ENCODE measurements at places on chromosomes 2 and 18. TPM values are rescaled to one million over a fixed set of nuclear protein-coding genes. Genes with fewer than 3 reads are reported as not detected.

DNA sequence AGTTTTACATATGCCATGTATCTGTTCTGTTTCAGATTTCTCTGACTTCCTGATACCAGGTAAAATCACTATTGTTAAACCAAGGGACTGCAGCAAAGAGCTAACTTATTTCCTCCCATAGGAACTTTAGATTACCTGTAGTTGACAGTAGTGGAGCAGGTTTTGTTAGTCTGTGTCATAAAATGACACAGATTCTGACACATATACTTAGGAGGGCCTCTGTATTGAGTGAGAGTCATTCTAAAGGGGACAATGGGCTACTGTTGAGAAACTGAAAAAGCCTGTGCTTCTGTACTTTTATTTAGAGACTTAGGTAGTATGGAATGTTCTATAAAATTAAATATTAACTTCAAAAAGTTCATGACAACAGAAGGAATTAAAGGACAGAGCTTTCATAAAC lies 48.2 kb downstream of the KCMF1 start:
- peaks cover 30% of the 10 kb centered on the region for H3K4me1 ChIP-seq
- no peak overlapping the region for H3K4me3 ChIP-seq
- DNase-seq, result no peak
- peaks cover 17% of the 10 kb centered on the region for H3K36me3 ChIP-seq
- H3K27ac ChIP-seq, result no peak overlapping the region

DNA sequence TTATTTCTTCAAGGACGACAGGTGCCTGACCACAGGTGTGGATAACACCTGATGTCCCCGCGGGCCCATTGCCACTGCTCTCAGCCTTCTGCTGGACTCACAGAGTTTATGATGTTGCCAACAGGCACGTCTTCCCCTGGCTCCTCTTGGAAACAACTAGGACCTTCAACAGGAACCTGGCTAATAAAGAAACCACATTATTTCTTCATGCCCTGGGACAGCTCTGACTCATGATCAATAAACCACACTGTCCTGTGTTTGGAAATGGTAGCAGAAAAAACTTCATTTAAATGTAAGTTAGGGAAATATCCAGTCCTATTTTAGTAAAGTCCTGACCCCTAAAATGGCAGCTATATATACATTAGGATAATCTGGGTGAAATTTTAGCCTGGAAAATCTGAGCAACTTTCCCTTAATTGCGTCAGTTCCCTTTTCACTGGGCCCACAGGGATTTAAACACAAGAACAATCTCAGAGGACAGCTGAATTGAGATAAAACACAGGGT lies 158.9 kb downstream of the VAPA start:
- no peak overlapping the region for H3K27ac ChIP-seq
- H3K27me3 ChIP-seq, result peaks cover 7% of the 10 kb centered on the region
- no peaks in the 10 kb centered on the region for H3K36me3 ChIP-seq
- DNase-seq, result no peak

REEP1 gene
- 0.11 TPM for total RNA-seq

- H3K36me3 ChIP-seq, result no peaks in the 10 kb centered on the region
- H3K27me3 ChIP-seq, result no peaks in the 10 kb centered on the region
- no peak overlapping the region for H3K4me3 ChIP-seq
- H3K27ac ChIP-seq, result no peak overlapping the region
Measured at GRCh38 chr2:239587311-239587731, 186.5 kb upstream of the HDAC4 start.

- H3K4me1 ChIP-seq, result peaks cover 13% of the 10 kb centered on the region
- no peak for DNase-seq
- no peak overlapping the region for H3K27ac ChIP-seq
- H3K36me3 ChIP-seq, result no peaks in the 10 kb centered on the region
- H3K27me3 ChIP-seq, result no peaks in the 10 kb centered on the region
Measured at GRCh38 chr2:225462945-225463344, 63.4 kb downstream of the NYAP2 start.

- peaks cover 13% of the 10 kb centered on the region for H3K36me3 ChIP-seq
- H3K27me3 ChIP-seq, result peaks cover 3% of the 10 kb centered on the region
- H3K4me3 ChIP-seq, result no peak overlapping the region
- H3K27ac ChIP-seq, result no peak overlapping the region
- no peak for DNase-seq
Measured at GRCh38 chr18:23986600-23987359, 27.8 kb upstream of the TTC39C start.

DNA sequence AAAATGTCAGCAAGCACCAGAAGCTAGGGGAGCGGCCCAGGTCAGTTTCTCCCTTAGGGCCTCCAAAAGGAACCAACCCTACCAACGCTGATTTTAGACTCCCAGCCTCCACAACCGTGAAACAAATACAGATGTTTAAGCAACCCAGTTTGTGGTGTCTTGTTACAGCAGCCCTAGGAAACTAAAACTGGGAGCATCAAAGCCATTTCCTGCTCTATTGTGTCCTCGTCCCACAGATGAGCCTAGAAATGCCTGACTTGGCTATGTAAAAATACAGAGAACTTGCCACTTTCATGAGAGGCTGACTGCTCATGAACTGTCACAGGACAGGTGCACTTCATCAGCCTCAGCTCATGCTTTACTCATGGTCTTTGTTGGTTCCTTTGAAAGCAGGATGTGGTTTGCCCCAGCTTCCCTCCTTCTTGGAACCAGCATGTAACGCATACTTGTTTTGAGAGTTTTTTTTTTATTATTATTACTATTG lies 97.6 kb upstream of the SLC39A10 start:
- peak overlapping the region; percentile 60 for H3K4me3 ChIP-seq
- DNase-seq, result peak; percentile 55
- peak overlapping the region; percentile 85 for H3K27ac ChIP-seq

COL4A3 gene
- not detected for total RNA-seq

GRCh38 chr2:205193836-205194228 lies 488.5 kb upstream of the NRP2 start:
- peaks cover 3% of the 10 kb centered on the region for H3K4me1 ChIP-seq
- H3K4me3 ChIP-seq, result no peak overlapping the region
- H3K27ac ChIP-seq, result no peak overlapping the region
- DNase-seq, result no peak

PIEZO2 gene
- total RNA-seq, result not detected

DNA sequence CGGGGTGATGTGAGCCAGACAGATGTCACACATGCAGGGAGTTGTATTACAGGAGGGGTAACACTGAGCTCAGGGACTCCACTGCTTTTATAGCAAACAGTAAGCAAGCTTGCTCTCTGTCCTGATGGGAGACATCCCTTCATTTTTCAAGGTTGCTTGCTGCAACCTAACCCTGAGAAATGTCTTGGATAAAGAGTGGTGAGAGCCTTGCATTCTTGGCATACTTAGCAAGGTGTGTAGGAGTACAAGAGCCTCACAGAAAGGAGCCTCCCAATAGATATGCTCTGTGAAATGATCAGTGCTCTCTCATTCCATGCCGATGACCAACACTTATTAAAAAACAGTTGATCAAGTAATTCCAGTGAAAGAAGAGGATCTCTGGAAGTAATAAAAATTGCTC lies 8.1 kb downstream of the PFN4 start:
- no peaks in the 10 kb centered on the region for H3K27me3 ChIP-seq
- no peak for DNase-seq
- H3K36me3 ChIP-seq, result no peaks in the 10 kb centered on the region

DNA sequence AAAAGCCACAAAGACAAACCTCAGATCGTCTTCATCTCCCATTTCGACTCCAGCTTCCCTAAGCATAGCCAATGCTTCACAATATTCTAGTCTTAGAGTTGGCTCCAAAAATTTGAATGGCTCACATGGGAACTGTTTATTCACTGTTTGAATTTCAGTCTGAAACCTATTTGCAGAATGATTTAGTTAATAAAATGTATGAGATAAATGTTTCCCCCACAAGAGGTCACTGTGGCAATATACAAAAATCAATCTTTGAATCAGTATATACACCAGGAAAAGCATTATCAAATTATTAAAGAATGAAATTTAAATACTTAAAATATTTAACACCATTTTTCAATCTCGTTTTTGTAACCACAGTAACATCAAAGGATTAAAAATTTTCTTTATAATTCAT lies 40.0 kb upstream of the MCM6 start:
- no peak overlapping the region for H3K27ac ChIP-seq
- H3K4me3 ChIP-seq, result no peak overlapping the region
- H3K36me3 ChIP-seq, result peaks cover 11% of the 10 kb centered on the region
- peaks cover 14% of the 10 kb centered on the region for H3K4me1 ChIP-seq

GAL3ST2 gene
- total RNA-seq, result 0.43 TPM

FZD7 gene
- 0.82 TPM for total RNA-seq

- no peak for DNase-seq
- H3K4me1 ChIP-seq, result peaks cover 15% of the 10 kb centered on the region
- peaks cover 4% of the 10 kb centered on the region for H3K36me3 ChIP-seq
- peaks cover 5% of the 10 kb centered on the region for H3K27me3 ChIP-seq
- no peak overlapping the region for H3K4me3 ChIP-seq
- H3K27ac ChIP-seq, result no peak overlapping the region
Measured at GRCh38 chr2:227320305-227321094, 4.6 kb upstream of the MFF start.

DNA sequence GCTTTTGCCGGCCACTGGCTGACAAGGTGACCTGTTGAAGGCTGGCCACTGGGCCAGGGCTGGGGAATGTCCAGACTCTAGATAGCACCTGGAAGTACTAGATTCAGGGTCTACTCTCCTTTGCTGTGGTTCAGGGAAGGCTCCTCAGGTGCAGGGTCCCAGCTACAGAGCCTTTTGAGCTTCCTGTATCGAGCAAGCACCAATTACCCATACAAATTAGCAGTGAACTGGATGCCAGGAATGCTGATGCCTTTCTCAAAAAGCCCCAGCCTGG lies 213.4 kb downstream of the CYP26B1 start:
- no peak overlapping the region for H3K27ac ChIP-seq
- no peaks in the 10 kb centered on the region for H3K36me3 ChIP-seq
- H3K27me3 ChIP-seq, result no peaks in the 10 kb centered on the region
- DNase-seq, result no peak
- H3K4me3 ChIP-seq, result no peak overlapping the region

GRCh38 chr2:134491771-134492441 lies 226.9 kb downstream of the TMEM163 start:
- H3K27me3 ChIP-seq, result peaks cover 27% of the 10 kb centered on the region
- no peaks in the 10 kb centered on the region for H3K36me3 ChIP-seq
- DNase-seq, result no peak
- no peak overlapping the region for H3K4me3 ChIP-seq
- H3K4me1 ChIP-seq, result no peaks in the 10 kb centered on the region

DNA sequence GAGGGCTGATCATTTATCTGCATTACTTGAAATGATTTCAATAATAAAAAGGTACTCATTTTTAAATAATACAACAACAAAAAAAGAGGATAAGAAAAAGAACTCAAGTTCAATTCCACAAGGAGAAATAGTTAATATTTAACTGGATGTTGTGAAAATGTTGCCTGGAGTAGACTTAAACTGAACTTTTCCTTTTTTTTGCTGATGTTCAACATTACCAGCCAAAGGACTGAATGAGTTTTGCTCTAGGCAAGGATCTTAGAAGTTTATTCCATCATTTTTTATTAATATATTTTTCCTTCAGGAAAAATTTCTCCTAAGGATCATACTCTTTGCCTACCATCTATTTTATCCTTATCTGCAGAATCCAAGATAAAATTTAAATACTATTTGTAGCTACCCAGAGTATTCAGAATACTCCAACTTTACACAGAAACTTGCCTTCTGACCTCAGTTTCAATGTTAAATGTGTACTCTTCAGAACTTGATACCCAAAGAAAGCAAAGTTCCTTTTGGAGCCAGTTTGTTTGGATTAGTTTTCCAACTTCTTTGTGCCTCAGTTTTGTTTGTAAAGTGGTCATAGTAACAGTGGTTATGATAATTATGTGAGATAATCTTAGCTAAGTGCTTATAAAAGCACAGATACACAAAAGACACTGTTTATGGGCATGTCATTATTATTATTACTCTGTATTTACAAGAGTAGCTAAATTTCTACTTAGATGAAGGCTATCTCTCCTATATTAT lies 12.8 kb downstream of the CKAP2L start:
- H3K4me3 ChIP-seq, result no peak overlapping the region
- peak overlapping the region; percentile 19 for H3K27ac ChIP-seq
- no peaks in the 10 kb centered on the region for H3K27me3 ChIP-seq

DNA sequence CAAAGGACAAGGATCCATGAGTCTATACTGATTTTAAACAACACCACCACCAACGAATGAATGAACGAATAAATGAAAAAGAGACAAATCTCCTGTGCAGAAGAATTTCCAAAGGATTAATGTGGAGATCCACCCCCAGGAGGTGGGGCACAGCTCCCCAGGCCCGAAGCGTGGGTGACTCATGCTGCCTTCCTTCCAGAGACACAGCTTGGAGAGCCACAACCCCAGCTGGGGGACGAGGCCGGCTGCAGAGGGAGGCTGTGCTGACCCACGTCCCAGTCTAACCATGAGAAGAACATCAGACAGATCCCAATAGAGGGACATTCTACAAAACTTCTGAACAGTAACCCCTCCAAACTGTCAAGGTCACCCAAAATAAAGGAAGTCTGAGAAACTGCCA lies 557.3 kb upstream of the SALL3 start:
- H3K4me3 ChIP-seq, result no peak overlapping the region
- H3K27ac ChIP-seq, result no peak overlapping the region
- no peaks in the 10 kb centered on the region for H3K36me3 ChIP-seq
- no peaks in the 10 kb centered on the region for H3K27me3 ChIP-seq

- no peak for DNase-seq
- no peaks in the 10 kb centered on the region for H3K36me3 ChIP-seq
- H3K27ac ChIP-seq, result no peak overlapping the region
- peaks cover 3% of the 10 kb centered on the region for H3K27me3 ChIP-seq
- H3K4me3 ChIP-seq, result no peak overlapping the region
Measured at GRCh38 chr2:152520759-152521158, 185.8 kb downstream of the FMNL2 start.

GRCh38 chr2:144480285-144480684 lies 39.6 kb downstream of the ZEB2 start:
- H3K27ac ChIP-seq, result no peak overlapping the region
- no peaks in the 10 kb centered on the region for H3K4me1 ChIP-seq
- no peak overlapping the region for H3K4me3 ChIP-seq
- H3K27me3 ChIP-seq, result peaks cover 2% of the 10 kb centered on the region
- H3K36me3 ChIP-seq, result peaks cover 2% of the 10 kb centered on the region

ATP6V1C2 gene
- total RNA-seq, result not detected

DNA sequence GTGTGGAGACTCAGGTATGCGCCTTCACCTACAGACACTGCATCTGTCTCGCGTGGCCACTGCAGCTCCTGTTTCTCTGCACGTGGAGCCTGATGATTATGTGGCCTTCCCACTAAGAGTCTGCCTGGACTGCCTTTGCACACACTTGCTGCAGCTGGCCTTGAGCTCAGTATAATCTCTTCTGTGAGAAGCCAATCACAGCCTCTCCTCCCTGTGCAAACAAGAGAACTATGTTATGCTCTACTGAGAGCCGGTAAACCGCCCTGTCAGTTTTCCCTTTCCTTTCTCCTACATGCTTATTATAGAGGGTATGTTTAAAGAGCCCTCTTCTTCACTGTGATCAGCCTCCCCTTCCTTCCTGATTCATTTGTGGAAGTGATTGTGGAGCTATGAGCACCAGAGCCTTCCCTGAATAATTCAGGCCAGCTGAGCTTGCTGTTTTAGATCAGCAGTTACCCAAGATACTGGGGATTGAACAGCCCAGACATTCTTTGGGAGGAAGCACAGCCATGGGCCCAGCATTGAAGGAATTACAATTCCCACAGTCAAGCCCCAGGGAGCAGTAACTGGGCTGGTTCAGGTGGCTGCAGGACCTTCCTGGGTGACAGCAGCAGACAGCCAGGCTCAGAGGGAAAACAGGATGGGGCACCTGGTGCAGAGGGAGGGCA lies 3.7 kb upstream of the TGFA start:
- no peaks in the 10 kb centered on the region for H3K36me3 ChIP-seq
- peaks cover 18% of the 10 kb centered on the region for H3K4me1 ChIP-seq
- no peak overlapping the region for H3K4me3 ChIP-seq
- no peak overlapping the region for H3K27ac ChIP-seq
- H3K27me3 ChIP-seq, result peaks cover 48% of the 10 kb centered on the region

Measured in activated naive CD8-positive, alpha-beta T cell treated with anti-CD3 and anti-CD28 coated beads, Interleukin-2, amount 10 ng/mL, durations not matched to agents 7 days and 5 days (primary cell).